ENCODE measurements at places on chromosomes 11 and 22.
A peak's percentile ranks its signal among the peaks of the same experiment; 100 is the strongest.

DNA sequence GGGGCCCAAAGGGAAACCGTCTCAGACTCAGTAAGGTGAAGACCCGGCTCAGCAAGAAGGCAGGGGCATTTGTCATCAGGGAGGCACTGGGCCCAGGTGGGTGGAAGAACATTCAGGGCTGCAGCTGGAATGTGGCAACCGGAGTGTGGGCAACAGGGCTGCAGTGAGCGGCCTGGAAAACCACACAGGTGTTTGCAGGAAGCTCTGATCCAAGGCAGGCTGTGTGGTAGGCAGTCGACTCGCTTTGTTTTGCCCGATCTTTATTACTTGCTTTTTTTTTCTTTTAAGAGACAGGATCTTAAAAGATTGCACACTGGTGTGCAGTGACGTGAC lies 82.8 kb downstream of the DGCR2 start:
- no peak for DNase-seq

DNA sequence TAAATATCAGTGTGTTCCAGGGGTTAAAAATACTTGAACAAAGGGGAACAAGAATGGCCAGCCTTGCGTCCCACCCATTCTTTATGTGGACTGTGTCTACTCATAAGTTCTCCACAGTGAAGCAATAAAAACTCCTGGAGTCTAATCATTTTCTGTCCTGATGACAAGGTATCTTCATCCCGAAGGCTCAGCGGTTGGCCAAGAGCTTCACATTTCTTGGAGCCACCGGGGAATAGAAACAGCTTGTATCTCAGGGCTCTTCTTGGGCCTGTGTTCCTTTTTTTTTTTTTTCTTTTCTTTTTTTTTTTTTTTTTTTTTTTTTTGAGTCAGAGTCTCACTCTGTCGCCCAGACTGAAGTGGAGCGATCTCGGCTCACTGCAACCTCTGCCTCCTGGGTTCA lies 36.8 kb upstream of the ADORA2A start:
- DNase-seq: peak; percentile 55

- DNase-seq: peak; percentile 75
Observed at GRCh38 chr11:128549256-128549944, 38.0 kb downstream of the ETS1 start.

- DNase-seq: no peak
Observed at GRCh38 chr22:50027639-50028537, 15.3 kb upstream of the IL17REL start.

DNA sequence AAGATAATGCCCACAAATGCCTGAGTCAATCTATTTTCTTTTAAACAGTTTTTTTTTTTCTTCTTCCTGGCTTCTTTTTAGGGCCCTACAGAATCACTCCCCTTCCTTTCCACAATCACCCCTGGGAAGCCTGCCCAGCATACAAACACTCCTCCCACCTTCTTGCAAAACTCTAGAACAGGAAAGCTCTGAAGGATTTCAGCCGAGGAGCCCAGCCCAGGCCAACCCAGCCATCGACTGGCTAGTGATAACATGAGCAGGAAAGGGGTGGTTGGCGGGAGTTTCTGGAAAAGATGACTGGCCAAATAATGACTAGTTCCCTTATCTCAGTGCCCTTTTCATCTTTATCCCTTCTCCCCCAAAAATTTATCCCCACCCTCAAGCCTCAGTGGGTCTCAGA lies 68.2 kb downstream of the USP35 start:
- DNase-seq: peak; percentile 26

DNA sequence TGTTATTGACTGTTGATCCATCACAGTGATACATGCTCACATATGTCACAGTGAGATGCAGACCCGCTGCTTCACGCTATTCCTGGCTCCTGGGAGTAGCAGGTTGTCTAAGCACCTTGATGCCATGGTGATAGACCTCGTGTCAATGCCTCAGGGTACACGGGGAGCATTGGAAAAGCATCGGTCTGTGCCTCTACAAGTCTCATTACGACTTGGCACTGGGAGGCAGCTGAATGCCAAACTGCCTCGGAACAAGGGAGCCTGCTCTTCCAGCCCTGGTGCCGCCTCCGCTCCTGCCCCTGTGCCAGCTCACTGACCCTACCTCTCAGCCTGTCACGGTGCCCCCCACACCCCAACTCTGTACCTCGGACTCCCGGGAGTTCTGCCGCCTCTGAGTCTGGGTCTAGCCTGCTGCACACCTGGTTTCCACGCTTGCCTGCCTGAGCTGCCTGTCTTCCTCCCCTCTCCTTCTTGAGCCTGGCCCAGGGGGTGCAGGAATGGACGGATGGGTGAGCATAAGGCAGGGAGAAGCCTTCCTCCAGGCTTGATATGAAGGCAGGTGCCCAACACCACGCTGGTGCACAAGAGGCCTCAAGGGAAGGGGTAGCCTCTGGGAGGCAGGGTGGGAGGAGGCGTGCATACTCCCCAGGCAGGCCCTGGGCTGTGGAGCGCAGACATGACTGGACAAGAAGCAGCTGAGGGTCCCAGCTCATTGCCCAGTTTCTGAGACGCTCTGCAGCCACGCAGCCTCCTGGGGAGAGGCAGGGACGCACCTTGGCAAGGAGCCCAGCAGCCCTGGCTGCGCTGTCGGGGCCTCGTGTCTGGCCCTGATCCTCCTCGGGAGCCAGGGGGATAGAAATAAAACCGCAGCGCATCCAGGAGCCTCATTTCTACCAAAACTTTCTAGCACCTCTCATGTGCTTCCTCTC lies 1.8 kb upstream of the NFAM1 start:
- no peak for DNase-seq

GRCh38 chr11:46055371-46055770 lies 65.9 kb downstream of the PHF21A start:
- no peak for DNase-seq

Data from muscle of arm (tissue), 14 donors.